ENCODE measurements at places on chromosomes 6 and 20.

DNA sequence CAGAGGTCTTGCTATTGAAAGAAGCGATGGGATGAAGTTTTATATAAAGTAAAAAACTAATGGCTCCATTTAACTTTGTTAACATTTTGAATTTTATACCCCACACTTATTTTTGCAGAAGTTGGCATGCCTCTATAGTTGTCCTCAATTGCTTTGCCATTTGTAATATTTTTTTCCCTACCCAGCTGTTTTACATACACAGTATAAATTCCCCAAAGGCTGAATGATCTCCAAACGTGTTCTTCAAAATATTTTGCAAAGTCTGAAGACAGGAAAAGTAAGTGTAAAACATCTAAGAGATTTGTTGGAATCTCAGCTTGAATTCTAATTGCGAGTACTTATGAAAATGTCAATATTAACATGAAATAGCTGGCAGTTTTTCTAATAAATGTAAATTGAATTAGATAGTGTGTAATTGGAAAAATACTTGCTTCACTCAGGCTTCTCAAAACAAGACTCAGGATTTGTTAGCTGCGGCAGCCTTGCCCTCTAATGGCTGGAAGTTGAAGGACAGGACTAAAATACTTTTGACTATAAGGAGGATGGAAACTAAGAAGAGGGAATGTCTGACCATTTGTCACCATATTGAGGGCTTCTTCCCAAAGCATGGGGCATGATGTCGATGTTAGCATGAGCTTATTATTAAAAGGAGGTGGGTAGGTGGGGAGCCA, 226.8 kb downstream of the UST start:
- DNase-seq, result no peak

DNA sequence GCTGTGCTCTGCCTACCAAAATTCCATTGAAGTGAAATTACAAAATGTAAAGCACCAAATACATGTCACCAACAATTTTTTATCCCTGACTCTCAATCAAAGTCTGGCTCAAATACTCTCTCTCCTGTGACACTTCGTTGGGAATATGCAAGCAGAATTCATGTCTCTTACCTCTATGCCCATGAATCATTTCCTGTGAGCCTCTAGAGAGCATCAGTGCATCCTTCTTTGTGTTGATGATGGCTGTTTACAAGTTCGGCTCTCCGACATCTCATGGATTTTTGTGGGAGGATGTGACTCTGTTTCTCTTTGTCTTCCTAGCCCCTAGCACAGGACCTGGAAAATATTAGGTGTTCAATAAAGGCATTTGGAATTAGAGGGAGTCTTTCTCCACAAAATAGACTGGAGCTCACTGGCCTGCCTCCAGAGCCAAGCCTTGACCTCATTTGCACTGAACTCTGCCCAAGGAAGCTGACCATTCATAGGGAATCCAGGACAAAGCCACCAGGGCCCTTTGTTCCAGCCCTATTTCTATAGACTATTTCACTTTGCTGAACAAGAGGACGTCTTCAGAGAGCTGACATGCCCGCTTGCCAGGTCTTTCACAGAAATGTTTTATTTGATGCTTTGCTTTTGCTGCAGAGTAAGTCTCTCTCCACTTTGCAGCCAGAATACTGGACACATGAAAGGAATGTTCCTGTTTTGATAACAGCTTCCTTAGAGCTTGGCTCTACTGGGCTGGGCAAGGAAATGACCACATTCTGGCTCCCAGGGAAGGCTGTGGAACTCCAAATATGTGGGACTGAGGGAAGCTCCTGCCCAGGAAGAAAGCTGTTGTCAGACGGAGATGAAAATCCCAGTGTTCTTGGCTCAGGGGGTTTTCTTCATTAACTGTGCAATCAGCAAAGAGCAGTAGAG, 194.5 kb upstream of the CDYL start:
- no peak for DNase-seq

DNA sequence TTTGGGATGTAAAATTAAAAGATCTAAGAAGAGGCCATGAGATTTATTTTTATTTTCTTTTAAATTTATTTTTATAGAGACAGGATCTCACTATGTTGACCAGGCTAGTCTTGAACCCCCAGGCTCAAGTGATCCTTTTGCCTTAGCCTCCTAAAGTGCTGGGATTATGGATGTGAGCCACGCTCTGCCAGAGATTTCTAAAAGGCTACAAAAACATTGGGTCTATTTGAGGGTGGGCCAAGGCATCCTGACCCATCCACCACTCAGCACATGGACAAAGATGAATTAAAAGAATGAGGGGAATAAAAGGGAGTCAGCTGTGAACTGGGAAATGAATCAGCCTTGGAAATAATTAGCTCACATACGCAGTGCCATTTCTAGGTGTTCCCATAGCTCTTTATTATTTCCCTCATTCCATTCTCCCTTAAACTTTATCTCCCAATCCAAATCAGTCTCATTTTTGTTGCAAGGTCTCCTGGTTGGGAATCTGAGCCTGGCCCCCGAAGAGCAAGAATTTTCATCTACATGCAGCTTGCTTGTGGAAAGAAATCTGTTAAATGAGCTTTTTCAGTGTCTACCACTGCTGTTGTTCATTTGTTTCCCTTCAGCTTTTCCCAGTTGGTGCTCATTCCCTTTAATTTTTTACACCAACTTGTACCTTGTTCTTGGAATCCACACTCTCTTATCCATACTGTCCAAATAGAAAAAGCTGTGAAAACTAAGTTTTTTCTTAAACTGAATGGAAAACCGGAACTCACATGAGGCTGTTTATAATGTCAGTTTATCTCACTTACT, 66.9 kb downstream of the MKKS start:
- no peak for DNase-seq

GRCh38 chr20:34983995-34984735, 28.5 kb downstream of the MYH7B start:
- no peak for DNase-seq

- DNase-seq, result no peak
These were observed 1011.2 kb upstream of the CITED2 start for GRCh38 chr6:140385679-140386078.

- no peak for DNase-seq
These were observed 84.6 kb downstream of the KIF16B start for GRCh38 chr20:16488616-16489015.

GRCh38 chr20:40160097-40160550, 528.9 kb downstream of the MAFB start:
- no peak for DNase-seq

GRCh38 chr6:157219201-157220200, 103.8 kb downstream of the TMEM242 start:
- DNase-seq, result no peak

GRCh38 chr6:125714441-125715090, 34.9 kb upstream of the HEY2 start:
- DNase-seq, result no peak

DNA sequence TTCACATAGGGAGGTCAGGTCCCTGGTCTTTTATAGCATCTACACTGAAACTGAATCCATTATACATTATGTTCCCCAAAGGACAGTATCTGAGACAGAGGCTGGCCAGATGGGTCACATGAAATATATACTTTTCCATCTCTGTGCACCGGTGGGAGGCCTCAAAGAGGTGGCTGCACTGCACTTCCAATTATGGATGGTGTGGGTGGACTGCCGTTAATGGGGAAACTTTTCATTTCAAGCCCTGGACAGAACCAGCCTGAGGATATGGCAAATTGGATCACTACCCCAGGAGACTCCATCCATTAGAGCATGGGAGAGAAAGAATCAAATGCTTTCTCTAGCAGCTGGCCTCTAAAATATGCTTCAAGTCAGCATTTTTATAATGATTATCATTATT, 280.5 kb upstream of the OPRM1 start:
- no peak for DNase-seq

DNA sequence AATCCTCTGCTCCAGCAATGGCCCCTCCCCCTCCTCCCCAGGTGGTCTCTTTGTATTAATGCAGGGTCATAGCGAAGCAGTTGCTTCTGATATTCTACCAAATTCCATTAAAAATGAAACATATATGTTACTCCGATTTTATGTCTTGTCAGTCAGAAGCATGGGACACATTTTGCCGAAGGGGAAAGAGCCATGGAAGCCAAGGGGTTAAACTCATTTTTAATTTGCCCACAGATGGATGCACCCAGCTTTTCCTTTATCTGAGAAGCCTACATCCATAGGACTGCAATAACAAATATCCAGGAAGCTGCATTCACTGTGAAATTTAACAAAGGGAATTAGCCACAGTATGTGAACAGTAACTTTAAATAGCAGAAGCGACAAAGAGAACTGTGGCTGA, 688.2 kb downstream of the QKI start:
- no peak for DNase-seq

DNA sequence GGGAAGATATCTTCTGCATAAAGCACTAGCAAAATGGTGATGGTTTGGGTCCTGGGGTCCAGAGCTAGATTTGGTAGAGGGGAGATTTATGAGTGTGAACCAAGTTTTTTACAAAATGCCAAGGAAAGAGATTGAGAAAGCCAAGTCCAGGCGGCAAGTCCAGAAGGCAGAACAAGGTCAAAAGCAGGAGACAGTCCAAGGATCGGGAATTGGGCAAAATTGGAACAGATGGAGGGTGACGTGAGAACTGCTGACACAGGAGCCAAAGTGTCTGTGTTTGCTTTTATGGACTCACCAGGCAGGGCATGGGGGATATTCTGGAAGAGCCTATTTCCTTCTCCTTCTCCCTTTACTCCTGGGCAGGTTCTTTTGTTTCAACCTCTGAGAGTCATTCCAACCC, 4.1 kb downstream of the NHLRC1 start:
- no peak for DNase-seq

DNA sequence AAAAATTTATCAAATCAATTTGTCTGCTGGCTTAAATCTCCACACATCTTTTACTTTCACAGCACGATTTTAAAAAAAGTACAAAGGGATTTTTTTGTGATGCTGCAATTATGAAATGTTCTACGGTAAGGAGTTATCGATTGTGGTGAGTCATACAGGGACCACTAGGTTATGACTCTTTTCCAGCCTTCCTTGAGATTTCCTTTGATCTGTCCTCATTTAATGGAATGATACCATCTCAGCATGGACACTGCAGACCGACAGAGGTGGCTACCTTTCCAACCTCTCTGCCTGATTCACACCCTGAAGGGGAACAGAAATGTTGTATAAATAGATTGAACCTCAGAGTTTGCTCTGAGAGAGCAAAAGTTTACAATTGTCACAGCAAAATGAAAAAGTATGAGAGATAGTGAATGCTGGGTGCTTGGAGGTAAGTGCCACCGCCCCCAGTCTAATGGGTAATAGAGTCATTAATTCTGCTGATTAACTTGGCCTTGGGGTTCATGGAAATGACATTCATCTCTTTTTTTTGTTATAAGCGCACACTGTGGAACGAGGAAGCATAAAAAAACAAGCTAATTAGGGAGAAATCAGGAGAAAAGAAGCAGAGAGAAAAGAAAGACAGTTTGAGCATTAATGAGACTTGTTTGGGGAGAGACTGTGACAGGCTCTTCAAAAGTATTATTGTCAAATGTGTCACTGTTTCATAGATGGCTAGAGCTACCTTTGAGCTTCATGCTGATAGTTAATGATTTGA, 306.0 kb downstream of the RNF144B start:
- no peak for DNase-seq
